Right kidney (tissue), 9 donors: ENCODE measurements at places on chromosomes 4 and X.
A peak's percentile ranks its signal among the peaks of the same experiment; 100 is the strongest.

DNA sequence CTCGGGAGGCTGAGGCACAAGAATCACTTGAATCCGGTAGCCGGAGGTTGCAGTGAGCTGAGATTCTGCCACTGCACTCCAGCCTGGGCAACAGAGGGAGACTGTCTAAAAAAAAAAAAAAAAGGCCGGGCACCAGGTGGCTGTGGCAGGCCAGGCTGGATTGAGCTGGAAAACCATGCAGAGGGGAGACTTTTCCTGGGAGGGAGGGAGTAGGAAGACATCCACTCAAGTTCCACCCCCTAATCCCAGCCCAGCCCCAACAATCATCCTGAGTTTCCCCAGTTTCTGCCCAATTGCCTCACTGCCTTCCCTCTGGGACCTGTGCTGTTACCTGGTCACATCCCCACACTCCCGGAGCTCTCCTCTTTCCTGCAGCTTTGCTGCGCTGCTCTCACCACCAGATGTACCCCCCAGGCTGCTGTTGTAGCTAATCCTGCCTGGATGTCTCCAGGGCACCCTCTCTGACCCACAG lies 9.0 kb upstream of the TSPYL2 start:
- DNase-seq, result no peak

GRCh38 chr4:47668810-47669408 lies 169.0 kb downstream of the CORIN start:
- DNase-seq, result no peak

DNA sequence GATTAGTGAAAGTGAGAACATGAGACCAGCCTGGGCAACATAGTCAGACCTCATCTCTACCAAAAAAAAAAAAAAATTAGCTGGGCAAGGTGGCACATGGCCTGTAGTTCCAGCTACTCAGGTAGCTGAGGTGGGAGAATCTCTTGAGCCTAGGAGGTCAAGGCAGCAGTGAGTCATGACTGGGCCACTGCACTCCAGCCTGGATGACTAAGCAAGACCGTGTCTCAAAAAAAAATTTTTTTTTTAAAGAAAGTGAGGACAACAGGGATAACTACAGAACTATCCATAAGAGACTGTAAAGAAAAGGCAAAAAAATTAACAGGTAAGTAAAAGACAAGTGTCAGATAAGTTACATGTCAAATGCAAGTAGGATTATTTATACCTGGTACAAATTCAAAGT lies 13.5 kb upstream of the SPP1 start:
- DNase-seq, result no peak

DNA sequence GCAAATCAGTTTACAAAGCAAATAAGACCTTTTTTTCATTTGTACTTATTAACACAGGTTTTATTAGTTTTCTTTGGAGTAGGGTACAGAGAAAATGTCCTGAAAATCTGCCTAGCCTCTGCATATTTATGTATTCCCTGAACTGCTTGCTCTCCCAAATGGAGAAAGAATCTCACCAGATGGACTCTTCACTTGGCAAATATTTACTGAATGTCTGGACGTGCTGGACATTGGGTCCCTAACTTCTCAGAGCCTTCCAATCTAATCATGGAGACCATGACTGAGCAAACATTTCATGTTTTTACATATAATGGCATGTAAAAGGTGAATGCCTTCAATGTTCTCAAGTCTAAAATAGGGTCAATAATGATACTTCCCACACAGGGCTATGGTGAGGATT lies 126.0 kb downstream of the CHRDL1 start:
- no peak for DNase-seq

GRCh38 chrX:107672955-107673378 lies 44.7 kb downstream of the PRPS1 start:
- DNase-seq, result peak; percentile 42

DNA sequence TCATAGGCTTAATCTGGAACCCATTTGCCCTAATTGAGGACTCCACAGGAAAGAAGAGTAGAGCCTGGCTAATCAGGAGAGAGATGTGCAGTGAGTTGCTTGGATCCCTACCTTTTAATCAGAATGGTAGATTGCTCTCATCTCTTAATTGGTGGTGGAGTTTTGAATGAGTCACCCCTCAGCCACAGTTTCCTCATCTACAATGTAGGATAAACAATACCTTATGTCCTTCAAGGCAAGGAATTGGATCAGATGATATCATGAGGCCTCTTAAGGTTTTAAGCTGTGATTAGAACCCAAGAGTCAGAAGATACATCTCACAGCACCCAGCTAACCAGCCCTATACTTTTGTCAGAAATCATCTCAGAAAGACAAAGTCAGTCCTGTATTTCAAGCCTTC lies 39.1 kb downstream of the PDGFRA start:
- DNase-seq, result no peak

DNA sequence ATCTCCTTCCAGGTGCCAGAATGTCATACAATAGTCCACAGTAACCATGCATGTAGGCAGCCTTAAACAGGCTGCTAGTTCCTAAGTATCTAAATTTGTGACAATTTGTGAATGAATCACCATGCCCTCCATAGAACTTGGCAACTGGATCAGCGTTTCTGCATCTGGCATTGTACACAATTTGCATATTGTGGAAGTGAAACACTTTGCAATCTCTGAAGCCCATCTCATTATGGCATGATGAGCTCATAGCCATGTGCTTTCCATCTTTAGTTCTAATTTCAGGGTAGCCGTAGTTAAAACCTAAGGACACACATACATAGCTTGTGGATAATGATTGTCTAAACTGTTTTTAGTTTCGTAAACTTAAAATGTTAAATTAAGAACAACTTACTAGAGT lies 573.6 kb downstream of the PPP4R3C start:
- DNase-seq, result no peak

DNA sequence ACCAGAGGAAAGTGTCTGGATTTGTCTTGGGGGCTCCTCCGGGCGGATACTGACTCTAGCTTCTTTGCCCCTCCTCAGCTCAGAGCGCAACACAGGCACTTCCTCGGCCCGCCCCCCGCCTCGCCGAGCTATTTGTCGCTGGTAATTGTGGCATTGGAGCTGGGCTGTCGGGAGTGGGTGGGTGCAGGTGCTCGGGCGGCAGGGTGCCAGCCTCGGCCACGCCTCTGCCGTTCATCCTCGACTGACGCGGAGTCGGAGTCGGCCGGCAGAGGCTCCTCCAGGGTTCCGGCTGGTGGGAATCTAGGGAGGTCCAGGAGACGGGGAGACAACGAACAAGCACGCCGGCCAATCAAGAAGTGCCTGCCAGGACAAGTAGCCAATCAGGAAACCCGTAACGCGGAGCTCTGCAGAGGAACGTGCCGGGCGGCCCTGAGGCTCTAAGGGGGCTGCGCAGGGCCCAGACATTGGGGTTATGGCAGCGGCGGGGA lies 3.9 kb upstream of the SYN1 start:
- DNase-seq, result peak; percentile 68

DNA sequence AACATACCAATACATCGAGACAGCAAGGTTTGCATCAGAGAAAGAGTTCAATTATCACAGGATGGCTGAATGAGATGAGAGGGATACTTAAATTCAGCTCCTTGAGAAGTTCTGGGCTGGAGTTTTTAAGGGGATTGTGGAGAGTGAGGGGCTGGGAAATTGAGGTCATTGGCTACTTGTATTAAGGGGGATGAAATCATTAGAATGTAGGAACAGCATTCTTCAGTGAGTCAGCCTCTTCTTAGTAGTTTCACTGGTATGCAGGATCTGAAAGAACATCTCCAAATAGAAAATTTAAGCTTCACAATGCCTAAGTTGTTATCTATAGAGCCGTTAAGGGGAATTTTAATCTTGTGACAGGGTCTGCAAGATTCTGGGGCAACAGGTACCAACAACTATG lies 211.6 kb upstream of the TAPT1 start:
- DNase-seq, result no peak

DNA sequence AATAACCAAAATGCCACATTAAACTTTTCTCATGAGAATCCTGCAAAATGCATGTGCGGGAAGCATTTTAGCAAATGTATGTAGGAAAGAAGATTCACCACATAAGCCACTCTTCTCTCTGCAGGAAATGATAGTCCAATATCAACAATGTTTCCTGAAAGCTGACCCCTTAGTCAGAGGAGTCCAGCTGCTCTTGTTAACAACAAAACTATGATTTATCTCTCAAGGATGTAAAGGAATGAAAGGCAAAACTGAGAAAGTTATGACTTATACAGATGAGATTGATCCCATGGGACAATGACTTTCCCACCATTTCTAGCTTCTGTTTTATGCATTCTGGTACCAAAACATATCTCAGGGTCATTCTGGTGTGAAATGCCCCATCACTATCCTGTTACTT lies 125.0 kb upstream of the EDNRA start:
- DNase-seq, result peak; percentile 28

DNA sequence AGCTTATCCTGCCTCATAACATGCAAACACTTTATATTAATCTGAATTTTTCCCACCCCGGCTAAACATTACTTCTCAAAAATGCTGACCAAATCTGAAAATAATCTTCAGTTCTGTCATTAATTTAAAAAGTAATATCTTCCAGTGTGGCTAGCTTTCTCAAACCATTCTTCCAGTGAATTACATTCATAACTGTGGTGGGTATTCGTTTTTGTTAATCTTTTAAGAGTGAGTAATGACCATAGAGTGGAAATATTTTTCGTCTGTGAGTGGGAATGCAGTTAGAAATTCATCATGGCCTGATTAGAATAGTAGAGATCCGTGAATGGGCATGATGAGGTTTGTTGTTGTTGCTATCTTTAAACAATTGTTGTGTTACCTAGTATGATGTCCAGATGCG lies 138.6 kb upstream of the SFRP2 start:
- no peak for DNase-seq

DNA sequence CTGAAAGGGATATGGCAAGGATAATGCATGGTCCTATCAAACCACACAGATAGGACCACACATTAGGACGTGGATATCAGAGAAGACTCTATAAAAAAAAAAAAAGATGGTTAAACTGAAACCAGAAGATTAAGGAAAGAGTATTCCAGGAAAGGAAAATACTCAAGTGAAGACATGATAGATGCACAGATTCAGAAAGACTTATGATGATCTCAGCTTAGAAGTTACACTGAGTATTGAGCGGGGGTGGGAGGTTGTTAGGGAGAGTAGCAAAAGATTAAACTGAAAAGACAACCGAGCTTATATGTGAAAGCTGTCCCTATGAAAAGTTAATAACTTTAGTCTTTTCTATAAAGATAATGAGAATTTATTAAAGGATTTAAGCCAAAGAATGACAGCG lies 211.0 kb upstream of the EMCN start:
- no peak for DNase-seq

GRCh38 chrX:84924624-84925023 lies 79.1 kb upstream of the APOOL start:
- no peak for DNase-seq

- DNase-seq, result no peak
These were observed 51.1 kb downstream of the SCML1 start for GRCh38 chrX:17788439-17788838.

DNA sequence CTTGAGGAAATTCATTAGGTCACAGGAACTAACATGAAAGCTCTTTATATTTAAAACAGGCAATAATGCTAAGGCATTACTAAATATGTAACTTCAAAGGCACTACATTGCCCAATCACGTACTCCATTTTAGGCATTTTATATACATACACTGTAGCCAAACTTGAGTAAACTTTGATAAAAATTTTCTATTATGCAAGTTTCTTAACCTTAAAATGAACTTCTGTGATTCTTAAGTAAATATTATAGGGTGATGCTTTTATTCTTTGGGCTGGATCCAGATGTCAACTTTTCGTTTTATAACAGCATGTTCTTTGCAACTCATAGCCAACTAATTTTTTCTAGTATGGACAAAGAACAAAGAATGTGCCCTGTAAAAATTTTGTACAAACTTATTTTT lies 28.3 kb upstream of the MAP9 start:
- DNase-seq, result no peak

DNA sequence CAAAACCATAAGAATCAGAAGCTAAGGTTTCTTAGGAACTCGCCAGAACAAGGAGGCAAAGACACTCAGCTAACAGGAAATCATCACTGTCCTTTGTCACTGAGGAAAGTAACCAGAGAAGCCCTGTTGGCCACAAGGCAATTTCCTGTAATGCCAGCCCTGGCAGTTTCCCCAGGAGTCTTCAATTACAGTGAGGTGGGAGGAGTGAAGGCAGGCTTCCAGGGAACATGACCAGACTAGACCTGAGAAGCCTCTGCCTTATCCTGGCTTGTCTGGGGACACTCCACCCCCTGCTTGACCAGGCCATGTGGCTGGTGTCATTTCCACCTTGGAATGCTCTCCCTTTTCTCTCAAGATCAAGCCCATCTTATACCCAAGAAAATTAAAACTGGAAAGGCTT lies 125.3 kb downstream of the COL4A6 start:
- no peak for DNase-seq

DNA sequence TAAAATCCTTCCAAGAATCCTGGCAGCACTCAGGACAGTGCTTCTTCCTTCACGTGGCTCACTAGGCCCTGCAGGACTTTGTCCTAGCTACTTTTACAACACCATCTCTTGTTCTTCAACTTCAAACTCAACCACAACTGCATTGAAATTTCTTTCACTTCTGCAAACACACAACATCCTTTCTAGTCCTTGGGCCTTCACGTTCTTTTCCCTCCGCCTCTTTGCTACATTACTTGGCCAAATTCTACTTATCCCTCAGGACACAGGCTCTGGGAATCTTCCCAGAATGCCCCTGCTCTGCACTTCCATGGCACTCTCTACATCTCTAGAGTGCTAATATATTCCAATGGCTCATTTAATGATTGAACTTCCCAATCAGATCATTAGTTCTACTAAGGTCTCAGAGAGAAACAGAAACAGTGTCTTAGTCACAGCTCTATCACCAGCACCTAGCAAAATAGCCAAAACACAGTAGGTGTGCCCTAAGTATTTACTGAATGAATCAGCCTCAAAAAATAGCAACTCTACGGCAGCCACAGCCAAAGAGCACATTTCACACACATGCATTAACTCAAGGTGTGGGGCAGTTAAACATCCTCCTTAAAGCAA lies 73.3 kb downstream of the MANBA start:
- DNase-seq, result no peak

GRCh38 chr4:185800266-185800945 lies 11.6 kb downstream of the SORBS2 start:
- DNase-seq, result no peak

- no peak for DNase-seq
These were observed 589.0 kb downstream of the GRXCR1 start for GRCh38 chr4:43481526-43481925.

DNA sequence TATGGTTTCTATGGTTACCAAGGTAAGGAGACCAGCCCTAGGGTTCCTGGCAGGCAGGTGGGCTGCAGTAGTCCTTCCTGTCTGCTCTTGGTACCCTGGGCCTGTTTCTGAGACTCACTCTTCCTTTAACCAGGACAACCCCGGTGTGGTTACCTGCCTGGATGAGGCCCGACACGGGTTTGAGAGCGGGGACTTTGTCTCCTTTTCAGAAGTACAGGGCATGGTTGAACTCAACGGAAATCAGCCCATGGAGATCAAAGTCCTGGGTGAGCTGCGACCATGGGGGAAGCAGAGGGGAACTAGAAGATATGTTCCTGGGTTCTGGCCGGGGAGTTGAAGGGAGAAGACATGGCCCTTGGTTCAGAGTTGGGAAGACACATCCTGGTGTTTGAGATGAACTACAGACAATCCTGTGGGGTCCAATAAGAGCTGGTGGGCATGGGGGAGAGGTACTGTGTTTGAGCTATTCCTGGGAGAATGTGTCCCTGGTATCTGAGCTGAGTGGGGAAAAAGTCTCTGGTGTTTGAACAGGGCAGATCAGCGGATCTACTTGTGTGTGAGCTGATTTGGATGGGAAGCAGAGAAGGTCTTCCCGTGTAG lies 7.8 kb downstream of the UBA1 start:
- no peak for DNase-seq
